CD4-positive, alpha-beta T cell treated with Interleukin-17A for 1 hour (primary cell): ENCODE measurements at places on chromosomes 12 and 14.

- DNase-seq, result no peak
Measured at GRCh38 chr14:24432259-24433131, 2.7 kb downstream of the KHNYN start.

DNA sequence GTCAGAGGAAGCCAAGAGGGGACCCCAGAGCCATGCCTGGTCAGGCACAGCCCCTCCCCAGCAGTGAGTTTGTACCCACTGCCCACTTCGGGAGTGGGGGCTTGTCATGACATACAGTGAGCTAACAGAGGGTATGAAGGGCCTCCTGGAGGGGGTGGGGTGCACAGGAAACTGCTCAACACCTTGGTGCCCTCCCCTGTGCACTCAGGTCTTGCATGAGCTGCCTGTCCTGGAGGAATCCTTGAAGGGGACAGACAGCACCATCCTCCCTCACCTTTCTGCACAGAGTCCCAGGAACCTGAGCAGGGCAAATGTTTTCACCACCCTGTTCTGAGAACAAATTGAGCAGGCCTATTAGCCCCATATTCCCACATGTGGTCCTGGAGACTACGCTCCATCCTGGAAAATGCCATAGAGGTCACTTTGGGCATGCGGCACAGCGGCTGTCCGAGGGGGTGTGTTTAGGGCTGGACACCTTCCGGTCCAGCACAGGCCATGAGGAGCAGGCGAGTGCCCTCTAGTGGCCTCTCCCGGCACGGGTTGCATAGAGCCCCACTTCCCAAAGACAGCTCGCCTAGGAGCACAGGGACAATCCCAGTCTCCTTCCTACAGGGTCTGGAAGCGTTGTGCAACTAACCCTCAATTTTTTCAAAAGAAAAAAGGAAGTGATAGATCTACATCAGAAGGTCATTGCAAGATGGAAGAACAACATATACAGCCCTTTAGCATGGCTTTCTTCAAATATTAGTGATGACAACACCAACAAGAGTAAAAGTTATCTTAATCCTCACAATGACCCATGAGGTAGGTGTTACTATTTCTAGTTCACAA, 31.9 kb upstream of the ZFP36L1 start:
- peak; percentile 38 for DNase-seq

GRCh38 chr12:66848967-66849366, 170.1 kb upstream of the GRIP1 start:
- no peak for DNase-seq

DNA sequence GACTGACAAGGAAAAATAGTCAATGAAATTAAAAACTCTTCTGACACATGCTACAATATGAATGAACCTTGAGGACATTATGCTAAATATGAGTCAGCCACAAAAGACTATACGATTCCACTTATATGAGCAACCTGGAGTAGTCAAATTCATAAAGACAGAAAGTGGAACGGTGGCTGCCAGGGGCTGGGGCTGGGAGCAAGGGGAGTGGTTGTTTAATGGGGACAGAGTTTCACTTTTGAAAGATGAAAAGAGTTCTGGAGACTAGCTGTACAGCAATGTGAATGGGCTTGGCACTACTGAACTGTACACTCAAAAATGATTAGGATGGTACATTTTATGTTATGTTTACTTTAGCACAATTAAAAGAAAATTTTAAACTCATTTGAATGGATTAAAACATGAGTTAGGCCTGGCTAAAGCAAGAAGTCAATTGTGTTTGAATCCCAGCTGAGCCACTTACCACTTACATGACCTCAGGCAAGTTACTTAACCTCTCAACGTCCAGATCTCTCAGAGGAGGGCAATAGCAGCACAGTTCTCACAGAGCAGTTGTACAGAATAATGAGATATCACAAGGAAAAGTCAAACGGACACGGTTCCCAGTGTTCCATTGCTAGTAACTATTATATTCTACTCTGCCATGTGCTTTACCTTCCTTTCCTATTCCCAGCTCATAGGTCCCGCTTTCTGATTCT, 102.5 kb downstream of the SPTSSA start:
- no peak for DNase-seq

DNA sequence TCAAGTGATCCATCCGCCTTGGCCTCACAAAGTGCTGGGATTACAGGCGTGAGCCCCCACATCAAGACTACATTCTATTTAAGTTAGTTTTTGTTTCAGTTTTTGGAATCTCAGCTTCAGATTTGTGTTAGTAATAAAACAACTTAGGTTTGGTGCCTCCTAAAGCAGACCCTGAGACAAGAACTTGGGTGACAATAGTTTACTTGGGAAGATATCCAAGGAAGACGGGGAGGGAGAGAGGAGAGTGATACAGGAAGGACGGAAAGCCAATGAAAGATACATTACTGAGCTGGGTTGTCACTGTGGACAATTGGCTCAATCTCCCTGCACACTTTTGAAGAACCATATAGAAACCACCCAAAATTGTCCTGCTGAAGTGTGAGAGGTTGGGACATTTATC, 22.6 kb upstream of the PTGR2 start:
- DNase-seq, result no peak

DNA sequence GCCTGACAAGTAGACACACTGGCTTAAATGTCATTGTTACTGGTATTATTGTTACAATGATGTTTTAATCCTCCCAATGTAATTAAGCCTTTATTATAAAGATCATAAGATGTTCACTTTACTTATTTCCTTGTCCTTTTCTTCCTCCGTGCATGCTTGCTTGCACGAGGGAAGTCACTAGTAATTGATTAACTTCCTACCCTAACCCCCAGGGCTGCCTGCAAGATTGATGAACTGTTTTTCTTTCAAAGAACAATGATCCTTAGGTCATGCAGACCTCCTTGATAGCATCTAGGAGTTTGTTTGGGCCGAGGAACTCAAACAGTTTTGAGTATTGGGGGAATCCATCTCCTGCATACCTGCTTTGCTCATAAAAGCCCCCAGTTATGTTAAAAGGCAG, 43.0 kb downstream of the GLRX5 start:
- no peak for DNase-seq
